ENCODE measurements at places on chromosomes 5 and 9.

DNA sequence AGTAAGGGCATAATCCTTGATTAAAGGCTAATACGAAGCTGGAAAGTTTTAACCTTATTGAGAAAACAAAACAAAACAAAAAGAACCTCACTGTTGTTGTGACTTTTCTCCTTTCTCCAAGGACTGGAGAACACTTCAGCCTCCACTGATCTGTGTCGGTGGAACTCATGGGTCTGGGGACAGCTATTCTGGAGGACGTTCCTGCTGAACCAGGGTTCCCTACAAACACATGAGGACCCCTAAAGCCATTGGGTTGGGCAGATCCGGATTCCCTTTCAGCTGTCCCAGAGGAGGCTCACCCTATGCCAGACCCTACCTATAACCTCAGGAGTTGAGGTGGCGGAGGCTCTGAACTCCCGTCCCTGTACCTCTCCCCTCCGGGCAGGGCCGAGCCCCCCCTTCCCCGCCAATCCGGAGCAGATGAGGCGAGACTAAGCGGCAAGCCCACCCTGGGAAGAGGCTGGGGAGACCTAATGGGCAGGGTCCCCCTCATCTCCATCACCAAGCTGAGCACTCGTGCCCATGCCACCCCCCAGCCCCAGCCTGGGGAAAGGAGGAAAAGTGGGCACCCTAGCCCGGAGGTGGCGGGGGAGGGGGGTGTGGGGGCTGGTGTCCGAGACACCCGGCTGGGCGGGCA, 1.6 kb upstream of the TCF7 start:
- DNase-seq = no peak

DNA sequence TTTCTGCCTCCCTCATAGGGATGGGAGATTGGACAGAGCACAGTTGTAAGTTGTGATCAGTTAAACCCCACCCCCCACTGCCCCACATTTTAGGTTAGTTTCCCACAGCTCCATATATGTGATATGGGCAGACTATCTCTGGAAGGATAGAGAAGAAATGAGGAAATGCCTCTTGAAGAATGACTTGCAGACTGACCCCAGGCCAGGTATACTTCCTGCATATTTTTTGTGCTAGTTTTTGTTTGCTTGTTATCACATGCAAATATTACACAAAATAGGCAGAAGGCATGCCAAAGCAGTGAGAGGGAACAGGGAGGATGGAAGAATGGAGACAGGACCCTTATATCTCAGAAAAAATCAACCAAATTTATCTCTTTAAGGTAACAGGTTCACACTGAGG, 10.1 kb upstream of the GLRX start:
- DNase-seq = no peak

DNA sequence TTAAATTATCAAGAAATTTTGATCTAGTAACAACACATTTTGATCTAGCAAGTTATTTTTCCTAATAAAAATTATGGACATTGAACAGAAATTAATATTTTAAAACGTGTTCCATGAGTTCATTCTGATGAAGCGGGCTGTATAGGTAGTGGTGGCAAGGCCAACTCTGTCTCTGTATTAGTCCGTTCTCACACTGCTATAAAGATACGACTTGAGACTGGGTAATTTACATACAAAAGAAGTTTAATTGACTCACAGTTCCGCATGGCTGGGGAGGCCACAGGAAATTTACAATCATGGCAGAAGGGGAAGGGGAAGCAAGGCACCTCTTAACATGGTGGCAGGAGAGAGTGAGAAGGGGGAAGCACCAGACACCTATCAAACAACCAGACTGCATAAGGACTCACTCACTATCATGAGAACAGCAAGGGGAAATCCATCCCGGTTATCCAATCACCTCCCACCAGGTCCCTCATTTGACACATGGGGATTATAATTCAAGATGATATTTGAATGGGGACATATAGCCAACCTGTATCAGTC, 61.2 kb downstream of the TMEM232 start:
- no peak for DNase-seq

GRCh38 chr9:32384002-32384363, 460 bp upstream of the ACO1 start:
- DNase-seq = no peak

- DNase-seq = peak; percentile 77
Observed at GRCh38 chr5:115471345-115472063, 73.1 kb downstream of the FEM1C start.

- no peak for DNase-seq
Observed at GRCh38 chr9:134396258-134396742, 70.0 kb downstream of the RXRA start.

- DNase-seq = no peak
Observed at GRCh38 chr5:56648460-56649034, 166.8 kb upstream of the MAP3K1 start.
